CD8-positive, alpha-beta memory T cell (primary cell): ENCODE measurements at places on chromosomes 13 and 19. TPM values are rescaled to one million over a fixed set of nuclear protein-coding genes. Genes with fewer than 3 reads are reported as not detected.
A peak's percentile ranks its signal among the peaks of the same experiment; 100 is the strongest.

ICAM4 gene
- total RNA-seq = 0.33 TPM

LIN7B gene
- 4.0 TPM for total RNA-seq

ZNF578 gene
- 0.88 TPM for total RNA-seq

COL5A3 gene
- total RNA-seq = 0.50 TPM

JOSD2 gene
- 50.9 TPM for total RNA-seq

PSG2 gene
- not detected for total RNA-seq

STAP2 gene
- total RNA-seq = 3.9 TPM

IRS2 gene
- 2.1 TPM for total RNA-seq

S1PR2 gene
- total RNA-seq = 19.9 TPM

DNA sequence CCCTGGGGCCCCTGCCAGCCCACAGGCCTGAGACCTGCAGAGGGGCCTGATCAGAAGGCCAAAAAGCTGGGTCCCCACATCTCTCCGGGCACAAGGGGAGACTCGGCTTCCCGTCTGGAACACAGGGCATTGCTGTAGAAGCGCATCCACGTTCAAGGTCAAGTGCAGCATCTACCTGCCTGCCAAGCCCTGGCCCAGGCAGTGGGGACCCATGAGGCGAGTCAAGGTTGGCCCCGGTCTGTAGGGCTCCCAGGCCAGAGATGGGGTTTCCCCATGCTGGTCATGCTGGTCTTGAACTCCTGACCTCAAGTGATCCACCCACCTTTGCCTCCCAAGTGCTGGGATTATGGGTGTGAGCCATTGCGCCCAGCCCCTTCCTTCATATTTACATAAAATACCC, 13.5 kb upstream of the COMP start:
- DNase-seq = no peak

DNA sequence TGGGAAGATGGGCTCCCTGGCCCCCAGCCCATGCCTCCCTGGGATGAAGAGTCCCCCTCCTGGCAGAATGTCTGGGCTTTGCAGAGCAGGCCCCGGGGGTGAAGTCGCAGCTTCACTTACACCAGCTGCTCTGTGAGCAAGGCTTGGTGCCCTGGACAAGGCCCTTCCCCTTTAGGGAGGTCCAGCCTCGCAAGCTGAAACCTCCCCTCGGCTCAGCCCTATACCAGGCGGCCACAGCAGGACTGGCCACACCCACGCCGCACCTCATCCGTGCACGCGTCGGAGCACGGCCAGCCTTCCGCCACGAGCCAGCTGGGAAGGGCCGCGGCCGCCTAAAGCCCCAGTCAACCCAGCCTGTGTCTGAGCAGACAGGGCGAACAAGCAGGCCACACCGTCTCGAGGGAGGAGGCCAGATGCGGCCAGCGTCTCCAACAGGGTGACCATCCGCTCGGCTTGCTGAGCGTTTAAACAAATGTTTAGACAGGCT, 83.2 kb upstream of the MCF2L start:
- DNase-seq = no peak

DNA sequence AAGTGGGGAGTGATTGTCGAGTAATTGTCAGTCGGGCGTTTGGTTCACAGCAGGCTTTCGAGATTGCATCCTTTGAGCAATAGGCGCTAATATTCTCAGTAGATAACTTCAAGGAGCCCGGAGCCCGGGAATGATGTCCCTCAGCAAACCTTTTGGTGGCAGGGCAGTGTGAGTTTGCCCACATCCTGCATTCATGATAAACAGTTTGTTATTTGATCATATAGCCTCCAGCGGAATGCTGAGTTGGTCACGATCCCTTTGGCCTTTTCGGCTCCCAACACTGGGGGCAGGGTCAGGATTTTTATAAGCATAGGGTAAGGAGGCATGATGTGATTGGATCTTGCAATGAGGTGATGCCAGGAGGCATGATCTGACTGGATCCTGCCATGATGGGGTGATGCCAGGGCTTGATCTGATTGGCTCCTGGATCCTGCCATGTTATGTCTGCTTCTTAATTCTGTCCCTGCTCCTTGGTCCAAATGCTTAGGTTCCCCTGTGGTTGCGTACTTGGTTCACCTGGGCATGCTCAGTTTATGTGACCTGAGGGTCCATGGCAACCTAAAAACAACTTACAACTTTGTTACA, 38.2 kb upstream of the IGSF23 start:
- no peak for DNase-seq

DNA sequence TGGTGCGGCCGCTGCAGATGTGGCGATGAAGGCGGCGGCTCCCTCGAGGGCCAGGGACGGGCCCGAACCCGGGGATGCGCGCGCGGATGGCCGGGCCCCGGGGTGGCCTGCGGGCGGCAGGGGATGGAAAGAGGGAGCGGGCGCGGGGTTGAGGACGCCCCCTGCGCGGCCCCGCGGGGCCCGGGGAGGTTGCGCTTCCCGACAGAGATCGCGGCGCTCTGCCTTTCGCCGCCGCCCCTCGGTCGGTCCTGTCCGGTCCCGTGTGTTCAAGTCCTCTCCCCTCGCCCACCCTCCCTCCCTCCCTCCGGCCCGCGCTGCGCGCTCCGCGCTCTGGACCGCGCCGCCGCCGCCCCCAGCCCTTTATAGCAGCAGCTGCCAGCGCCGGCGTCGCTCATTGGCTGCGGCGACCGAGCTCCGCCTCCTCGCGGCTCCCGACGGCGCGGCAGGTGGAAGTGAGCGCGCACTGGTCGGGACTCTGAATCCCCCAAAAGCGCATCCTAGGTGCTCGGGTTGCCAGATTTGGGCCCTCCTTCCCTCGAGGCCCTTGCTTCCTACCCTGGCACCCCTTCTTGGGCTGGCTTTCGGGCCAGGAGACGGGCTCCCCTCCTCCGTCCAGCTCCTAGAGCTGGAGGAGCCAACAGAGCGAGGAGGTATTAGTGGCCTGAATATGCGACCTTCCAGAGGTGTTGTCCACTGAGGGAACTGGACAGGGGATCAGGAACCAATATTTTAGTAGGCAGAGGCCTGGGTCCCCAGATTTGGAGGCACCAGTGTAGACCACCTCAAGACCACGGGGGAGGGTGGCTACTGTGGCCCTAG, at the start of gene ELAVL3:
ELAVL3 (minus strand) TSS at position 332 of the 819 bp plus-strand sequence. CDS start 438 bp downstream, outside the sequence.
- DNase-seq = no peak

- no peak for DNase-seq
Observed at GRCh38 chr13:43154156-43154651, 130.8 kb downstream of the DNAJC15 start.

GRCh38 chr19:19584356-19584755, 34.1 kb downstream of the PBX4 start:
- DNase-seq = no peak

GRCh38 chr19:412356-413355, 3.7 kb upstream of the C2CD4C start:
- DNase-seq = no peak

DNA sequence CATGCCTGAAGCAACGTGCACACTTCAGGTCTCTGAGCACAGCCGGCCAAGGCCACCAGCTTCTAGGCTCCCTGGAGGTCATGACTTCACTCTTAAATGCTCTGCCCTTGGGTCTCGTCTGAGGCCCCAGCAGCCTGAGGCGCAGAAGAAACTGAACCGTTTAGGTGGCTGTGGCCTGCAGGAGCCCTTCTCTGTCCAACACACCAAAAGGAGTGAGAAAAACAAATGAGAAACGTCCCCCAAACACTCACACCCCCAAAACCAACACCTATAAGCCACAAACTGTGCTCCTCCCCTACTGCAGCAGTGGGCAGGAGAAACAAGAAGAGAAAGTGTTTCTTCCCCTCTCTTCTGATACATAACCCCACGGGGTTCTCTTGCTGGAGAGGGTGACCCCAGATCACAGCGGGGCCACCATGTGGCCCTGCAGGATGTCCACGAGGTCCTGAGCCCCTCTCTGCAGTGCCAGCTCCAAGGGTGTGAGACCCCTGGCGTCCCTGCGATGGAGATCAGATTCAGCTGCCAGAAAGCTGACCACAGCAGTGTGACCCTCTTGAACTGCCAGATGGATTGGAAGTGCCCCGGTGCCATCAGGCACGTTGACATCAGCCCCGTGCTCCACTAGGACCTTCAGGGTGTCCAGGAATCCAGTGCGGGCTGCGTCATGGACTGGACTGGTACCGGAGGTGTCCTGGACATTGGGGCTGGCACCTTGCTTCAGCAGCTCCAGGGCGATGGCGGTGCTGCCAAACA, 1.0 kb upstream of the KRI1 start:
- peak; percentile 80 for DNase-seq

- DNase-seq = no peak
Observed at GRCh38 chr13:110466266-110466915, 95.1 kb downstream of the RAB20 start.

GRCh38 chr19:576768-577438, 4.5 kb downstream of the BSG start:
- DNase-seq = no peak

- DNase-seq = no peak
Observed at GRCh38 chr13:99080131-99080530, 102.3 kb upstream of the DOCK9 start.

GRCh38 chr13:20994441-20994821, 67.0 kb downstream of the LATS2 start:
- no peak for DNase-seq

DNA sequence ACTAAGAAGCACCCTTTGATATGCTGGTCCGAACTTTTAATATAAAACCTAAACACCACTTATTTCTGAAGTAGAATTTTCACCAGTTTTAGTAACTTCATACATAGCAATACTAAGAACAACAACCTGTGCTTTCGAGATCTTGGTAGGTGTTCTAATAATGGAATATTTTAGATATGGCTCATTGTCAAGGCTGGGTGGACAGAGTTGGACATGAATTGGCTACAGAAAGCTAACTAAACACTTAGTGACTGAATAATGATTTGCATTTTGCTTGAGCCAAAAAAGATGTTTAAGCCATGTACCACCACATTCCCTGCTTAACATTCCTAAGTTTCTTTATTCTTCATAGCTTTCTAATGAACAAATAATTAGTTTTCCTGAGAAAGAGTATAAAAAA, 344.3 kb upstream of the SGCG start:
- no peak for DNase-seq

- DNase-seq = no peak
Observed at GRCh38 chr19:50331221-50331993, 2.2 kb upstream of the KCNC3 start.

GRCh38 chr13:46178143-46178542, 3.8 kb downstream of the LCP1 start:
- DNase-seq = no peak

- DNase-seq = no peak
Observed at GRCh38 chr19:15220833-15221232, 11.4 kb downstream of the EPHX3 start.

GRCh38 chr13:38419312-38419873, 69.7 kb downstream of the UFM1 start:
- no peak for DNase-seq

- no peak for DNase-seq
Observed at GRCh38 chr19:46488551-46488950, 7.1 kb downstream of the PNMA8B start.
